ENCODE measurements at places on chromosomes 7 and 10.

- no peak for DNase-seq
Measured at GRCh38 chr10:10353326-10353868, 664.3 kb upstream of the CELF2 start.

DNA sequence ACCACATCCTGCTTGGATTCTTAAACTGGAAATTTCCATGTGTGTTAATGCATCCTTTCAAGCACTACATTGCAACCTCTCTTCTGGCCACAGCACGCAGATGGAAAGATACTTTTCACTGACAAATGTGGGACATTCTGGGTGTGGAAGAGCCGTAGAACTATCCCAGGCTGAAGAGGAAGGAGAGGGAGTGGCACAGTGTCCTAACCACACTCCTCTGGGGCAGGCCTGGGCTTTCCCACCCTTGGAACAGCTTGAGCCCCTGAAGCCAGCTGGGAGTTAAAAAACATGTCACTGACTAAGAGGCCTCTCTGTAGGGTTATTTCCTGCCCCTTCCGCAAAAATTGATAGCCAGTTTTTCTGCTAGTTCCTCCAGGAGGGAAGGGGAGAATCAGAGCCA, 34.0 kb upstream of the DNMBP start:
- DNase-seq: no peak

GRCh38 chr10:99303899-99304861, 25.0 kb upstream of the CNNM1 start:
- DNase-seq: no peak

GRCh38 chr7:129225931-129226572, 1.2 kb downstream of the AHCYL2 start:
- DNase-seq: no peak

DNA sequence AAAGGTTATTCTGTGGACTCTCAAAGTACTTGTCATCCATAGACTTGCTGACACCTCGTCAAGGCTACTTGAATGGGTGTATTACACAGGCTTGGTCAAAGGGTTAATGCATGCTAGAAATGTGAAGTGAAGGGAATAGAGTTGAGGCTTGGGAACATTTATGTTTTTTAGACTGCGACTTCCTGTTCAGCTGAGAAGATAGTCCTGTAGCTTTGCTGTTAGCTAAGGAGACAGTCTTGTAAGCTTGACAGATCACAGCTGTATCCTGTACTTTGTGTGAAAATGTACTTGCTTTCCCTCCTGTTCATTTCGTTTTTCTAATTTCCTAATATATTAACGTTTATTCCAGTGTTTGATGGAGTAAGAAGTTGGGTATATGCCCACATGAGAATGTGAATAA, 52.1 kb downstream of the ADD3 start:
- no peak for DNase-seq

DNA sequence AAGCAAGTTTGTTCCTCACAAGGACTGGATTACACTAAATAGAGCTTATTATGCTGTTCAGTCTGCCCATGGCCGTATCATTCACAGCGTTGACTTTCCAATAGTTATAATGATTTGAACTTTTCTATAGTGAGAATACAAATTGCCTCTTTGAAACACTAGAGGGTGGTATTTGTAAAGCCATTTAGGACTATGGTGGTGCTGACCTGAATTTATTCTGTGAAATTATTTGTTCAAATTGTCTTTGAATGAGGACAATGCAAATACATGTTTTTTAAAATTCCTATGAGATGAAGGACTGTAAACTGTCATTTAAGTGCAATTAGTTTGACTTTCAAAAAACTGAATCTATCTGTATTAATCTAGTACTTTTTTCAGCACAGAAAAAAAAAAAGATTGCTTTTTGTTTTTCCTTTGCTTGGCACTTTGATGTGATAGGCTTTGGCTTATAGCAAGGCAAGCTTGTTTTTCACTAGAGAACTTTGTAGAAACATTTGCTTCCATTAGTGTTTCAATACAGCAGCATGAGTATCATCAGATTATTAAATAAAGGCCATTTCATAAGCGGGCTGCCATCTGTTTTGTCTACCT, 122.7 kb upstream of the TMEM229A start:
- DNase-seq: no peak

DNA sequence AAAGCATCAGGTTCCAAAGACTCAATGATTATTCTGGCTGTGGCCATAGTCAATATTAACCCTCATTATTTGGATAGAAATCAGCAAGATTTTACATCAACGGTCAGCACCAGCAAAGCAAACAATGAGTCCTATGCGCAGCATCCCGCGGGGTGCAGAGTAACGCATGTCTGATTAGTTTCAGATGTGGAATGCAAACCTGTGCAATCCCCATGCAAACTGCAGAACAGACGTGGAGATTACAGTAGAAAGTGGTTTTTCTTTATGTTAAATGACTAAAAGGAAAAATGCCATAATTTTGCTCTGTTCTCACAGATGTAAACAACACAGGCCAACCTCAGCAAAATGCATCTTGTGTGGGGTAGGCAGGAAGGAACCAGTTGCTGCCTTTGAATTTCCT, 258.1 kb upstream of the GRB10 start:
- no peak for DNase-seq

DNA sequence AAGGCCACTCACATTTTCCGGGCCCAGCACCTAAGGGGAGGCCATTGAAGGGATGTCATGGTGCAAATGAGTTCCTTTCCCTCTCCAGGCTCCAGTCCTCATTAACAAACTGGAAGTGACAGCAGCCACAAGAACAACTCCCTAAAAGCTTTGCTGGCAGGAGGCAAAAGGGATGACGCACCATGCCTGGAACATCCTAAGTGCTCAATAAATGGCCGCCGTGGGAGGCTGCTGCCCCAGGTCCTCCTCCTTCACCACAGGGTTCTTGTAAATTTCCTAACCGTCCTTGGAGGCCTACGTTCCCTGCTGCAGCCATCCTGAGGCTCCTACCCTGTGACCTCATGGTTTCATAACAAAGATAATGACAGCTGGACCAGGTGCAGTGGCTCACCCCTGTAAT, 41.3 kb upstream of the CAMK1D start:
- no peak for DNase-seq

DNA sequence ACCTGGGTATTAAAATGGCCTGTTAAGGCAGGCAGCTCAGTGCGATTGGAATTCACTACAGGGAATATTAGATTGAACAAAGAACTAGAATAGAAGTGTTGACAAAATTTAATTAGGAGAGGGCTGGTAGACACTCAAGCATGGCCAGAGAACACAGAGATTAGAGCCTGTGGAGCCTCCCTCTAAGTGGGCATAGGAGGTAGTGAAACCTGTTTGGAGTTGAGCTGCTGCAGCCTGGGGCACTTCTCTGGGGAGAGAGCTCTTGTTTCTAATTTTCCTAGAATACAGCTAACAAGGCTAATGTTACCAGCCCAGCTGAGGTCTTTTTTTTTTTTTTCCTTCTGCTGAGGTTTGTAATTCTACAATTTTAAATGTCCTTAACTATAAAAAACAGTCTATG, 46.4 kb downstream of the TMEM168 start:
- no peak for DNase-seq

GRCh38 chr10:43201545-43202131, 63.4 kb downstream of the CSGALNACT2 start:
- no peak for DNase-seq

- DNase-seq: no peak
Measured at GRCh38 chr10:120953897-120954296, 102.7 kb downstream of the WDR11 start.

DNA sequence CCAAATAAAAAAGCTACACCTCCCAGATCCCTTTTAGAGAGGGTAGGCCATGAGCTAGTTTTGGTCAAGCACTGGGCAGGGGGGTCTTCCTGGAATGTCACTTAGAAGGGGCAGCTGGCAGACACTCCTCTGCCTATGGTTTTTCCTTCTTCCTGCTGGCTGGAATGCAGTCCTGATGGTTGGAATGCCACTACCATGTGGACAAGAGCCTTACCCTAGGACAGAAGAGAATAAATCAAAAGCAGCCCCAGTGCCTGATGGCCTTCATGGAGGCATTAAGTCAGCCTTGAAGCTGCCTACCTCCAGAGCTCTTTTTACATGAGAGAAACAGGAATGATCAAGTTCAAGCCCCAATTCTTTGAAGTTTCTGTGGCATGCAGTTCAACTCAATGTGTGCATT, 43.5 kb upstream of the SORBS1 start:
- DNase-seq: no peak

- DNase-seq: no peak
Measured at GRCh38 chr10:96352582-96352981, 6.2 kb downstream of the OPALIN start.

GRCh38 chr10:100934084-100934659, 21.4 kb downstream of the SLF2 start:
- no peak for DNase-seq

DNA sequence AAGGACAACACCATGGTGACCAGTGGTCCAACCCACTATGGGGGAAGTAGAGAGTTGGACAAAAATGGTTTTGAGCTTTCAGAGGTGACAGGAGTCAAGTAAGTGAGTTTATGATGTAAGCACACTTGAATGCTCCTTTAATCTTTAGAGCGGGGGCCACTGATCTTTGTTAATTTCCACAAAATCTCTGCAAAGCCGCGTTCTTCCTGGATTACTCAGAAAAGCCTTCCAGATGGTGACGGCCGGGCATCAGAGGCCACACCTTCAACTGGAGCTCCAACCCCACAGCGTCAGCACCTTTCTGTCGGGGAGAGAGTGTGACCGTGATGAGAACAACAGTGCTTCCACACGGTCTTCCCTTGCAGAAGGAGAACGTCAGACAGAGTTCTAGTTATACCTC, 35.2 kb upstream of the KLF6 start:
- DNase-seq: no peak

DNA sequence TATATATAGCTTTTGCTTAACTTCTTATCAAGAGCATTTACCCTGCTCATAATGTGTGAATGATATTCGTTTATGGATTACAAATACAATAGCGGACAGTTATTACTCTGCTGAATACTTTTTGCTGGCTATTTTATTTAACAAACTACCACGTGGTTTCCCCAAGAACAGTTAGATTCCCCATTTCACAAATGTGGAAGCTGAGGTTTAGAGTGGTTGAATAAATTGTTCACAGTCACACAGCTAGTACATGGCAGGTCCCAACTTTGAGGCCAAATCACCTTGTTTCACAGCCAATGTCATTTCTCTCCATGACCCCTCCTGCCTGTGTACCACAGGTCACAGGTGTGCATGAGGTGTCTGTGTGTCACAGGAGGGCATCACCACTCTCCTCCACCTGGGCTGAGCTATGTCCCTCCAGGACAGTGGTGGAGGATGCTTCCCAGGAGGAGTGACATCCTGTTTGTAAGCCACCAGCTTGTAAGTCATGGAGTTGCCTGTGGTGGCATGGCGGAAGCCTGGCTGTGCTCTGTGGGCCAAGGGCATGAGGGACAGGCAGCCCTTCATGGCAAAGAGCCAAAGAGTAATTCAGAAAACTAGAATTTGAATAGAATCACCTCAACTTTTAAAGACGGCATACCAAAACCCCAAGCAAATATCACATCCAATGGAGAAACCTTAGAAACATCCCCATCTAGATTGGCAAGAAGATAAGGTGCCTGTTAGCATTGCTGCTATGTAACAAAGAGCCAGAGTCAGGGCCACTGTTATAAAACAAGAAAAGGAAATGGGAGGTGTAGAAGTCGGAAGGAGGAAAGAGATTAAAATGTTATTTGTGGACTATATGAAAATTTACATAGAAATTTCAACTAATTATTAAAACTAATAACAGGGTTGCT, 51.9 kb downstream of the AOC1 start:
- DNase-seq: no peak

GRCh38 chr10:48446785-48447184, 140.3 kb downstream of the MAPK8 start:
- DNase-seq: no peak

- DNase-seq: no peak
Measured at GRCh38 chr7:130127821-130128317, 57.5 kb downstream of the KLHDC10 start.

- DNase-seq: no peak
Measured at GRCh38 chr10:69073026-69073425, 14.9 kb upstream of the SRGN start.

DNA sequence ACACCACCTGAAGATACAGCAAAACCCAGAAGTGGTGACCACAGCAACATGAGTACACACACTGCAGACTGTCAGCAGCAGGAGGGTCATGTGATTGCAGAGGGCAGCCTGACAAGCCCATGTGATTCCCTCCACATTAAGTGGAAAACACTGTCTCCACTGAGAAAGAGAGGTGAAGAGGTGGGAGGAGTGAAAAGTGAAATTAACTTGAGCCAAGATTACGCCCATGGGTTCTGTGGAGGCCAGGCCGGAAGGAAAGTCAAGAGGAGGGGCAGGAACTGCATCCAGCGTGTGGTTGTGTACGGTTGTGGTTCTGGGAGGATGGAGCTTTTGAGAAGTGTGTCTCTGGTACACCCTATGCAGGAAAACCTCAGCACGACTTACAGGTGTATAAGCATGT, 138.5 kb downstream of the PLXNA4 start:
- no peak for DNase-seq

DNA sequence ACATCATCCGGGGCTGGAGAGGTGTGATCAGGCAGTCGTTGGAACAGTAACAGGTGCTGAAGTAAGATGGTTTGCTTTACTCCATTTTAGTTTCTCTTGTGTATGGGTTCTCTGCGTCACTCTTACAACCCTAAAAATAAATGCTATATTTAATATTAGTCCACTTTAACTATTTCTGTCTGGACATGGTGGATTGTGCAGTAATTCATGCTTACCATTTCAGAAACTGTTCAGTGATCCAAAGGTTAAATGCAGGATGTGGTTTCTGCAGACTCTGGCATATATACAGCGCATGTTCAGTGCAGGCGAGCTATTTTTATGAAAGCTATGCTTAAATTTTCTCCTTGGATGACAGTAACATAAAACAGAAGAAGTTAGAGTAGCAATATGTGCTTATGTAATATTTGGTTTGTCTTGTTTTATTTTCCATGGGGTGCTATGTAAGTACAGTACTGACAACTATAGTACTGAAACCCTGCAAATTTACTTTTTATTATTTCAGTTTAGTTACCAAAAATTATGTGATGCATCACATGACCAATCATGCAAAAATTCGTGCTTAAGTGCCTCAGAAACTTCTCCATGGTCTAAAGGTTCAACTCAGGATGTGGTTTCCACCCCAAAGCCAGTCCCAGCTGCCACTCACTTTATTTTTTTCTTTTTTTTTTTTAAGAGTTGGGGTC, 46.6 kb upstream of the GRID1 start:
- no peak for DNase-seq

GRCh38 chr7:65438598-65438997, 64.9 kb downstream of the ZNF92 start:
- DNase-seq: no peak

DNA sequence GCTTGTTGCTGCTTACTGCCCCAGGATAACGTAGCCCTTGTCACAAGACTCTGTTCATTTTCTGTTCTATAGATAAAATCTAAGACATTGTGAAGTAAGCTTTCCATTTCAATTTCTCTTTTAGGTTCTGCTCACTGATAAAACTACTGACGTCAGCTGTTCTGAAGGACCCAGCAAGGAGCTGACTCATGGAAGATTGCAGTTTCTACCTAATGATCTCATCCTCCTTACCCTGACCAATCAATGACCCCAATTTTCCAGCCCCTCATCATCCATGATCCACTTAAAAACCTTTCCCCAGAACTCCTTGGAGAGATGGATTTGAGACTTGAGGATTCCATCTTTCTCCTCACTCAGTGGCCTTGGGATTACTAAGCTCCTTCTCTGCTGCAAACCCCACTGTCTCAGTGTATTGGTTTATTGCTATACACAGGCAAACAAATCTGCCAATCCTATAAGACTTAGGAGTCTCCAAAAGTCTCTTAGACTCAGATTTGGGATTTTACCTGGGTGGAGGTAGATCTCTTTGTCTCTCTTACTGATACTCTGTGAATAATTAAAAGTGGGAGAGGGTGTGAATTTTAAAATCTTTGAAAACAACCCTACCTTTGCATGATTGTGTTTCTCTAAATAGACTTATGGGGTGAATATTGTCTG, 109.2 kb upstream of the TRIM24 start:
- no peak for DNase-seq

- DNase-seq: no peak
Measured at GRCh38 chr7:17362439-17363105, 64.1 kb downstream of the AHR start.

All from stimulated activated CD8-positive, alpha-beta memory T cell treated with anti-CD3 and anti-CD28 coated beads, Interleukin-4, amount 100 ng/mL, for 1 hour (primary cell).